ENCODE measurements at places on chromosomes 6 and 20.

- DNase-seq: no peak
Observed at GRCh38 chr6:20389066-20389465, 12.6 kb upstream of the E2F3 start.

DNA sequence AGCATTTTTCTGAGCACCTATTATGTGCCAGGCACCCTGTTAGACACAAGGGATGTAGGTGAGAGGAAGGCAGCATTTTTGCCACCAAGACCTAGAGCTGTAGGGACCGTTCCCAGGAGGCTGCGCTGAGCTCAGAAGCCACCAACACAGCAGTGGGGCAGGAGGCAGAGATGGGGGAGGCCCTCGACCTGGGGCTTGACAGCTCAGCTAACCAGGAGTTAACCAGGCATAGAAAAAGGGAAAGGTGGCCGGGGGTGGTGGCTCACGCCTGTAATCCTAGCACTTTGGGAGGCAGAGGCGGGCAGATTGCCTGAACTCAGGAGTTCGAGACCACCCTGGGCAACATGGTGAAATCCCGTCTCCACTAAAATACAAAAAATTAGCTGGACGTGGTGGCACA, 29.5 kb downstream of the KIF25 start:
- DNase-seq: no peak

GRCh38 chr20:36305602-36306551, at the start of gene DLGAP4:
Gene DLGAP4 (plus strand): TSS chr20:36306339. CDS start chr20:36431718, 125,379 bp downstream.
- no peak for DNase-seq

- no peak for DNase-seq
Observed at GRCh38 chr20:17644451-17644850, 37.6 kb downstream of the RRBP1 start.

GRCh38 chr6:34338377-34338776, 54.1 kb downstream of the NUDT3 start:
- DNase-seq: no peak

DNA sequence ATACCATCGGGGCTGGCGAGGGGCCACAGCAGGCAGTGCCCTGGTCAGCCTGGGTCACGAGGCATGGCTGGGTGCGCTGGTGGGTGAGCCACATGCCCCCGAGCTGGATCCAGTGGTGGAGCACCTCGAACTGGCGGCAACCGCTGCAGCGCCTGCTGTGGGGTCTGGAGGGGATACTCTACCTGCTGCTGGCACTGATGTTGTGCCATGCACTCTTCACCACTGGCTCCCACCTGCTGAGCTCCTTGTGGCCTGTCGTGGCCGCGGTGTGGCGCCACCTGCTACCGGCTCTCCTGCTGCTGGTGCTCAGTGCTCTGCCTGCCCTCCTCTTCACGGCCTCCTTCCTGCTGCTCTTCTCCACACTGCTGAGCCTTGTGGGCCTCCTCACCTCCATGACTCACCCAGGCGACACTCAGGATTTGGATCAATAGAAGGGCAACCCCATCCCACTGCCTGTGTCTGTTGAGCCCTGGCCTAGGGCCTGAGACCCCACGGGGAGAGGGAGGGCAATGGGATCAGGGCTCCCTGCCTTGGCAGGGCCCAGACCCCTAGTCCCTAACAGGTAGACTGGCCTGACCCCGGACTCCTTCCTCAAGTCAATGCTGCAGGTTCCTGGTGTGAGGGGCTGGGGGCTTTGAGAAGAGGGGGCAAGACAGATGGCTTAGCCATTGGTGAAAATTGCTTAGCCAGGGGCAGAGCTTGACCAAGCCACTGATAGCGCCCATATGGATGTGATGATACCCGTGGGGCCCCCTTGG, 598 bp downstream of the TMEM239 start:
- DNase-seq: no peak

DNA sequence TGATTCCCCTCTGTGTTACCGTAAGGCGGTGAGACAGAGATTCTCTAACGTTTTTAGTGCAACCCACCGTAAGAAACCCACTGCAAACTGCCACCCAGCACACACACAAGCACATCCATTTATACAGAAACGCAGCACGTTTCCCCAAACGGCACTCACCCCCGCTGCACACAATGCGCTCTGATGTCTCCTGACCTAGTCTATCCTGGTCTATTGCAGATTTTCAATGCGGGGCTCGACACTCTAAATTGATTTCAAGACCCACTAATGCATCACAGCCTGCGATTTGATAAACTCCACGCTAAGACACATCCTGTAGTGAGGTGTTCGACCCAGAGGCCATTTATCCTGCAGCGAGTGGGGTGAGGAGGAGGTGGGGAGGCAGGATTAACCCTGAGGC, 63.7 kb upstream of the SULF2 start:
- DNase-seq: no peak

GRCh38 chr20:63240004-63240403, 4.3 kb downstream of the BIRC7 start:
- no peak for DNase-seq

GRCh38 chr20:32050851-32051556, 1.0 kb upstream of the HCK start:
- DNase-seq: no peak

DNA sequence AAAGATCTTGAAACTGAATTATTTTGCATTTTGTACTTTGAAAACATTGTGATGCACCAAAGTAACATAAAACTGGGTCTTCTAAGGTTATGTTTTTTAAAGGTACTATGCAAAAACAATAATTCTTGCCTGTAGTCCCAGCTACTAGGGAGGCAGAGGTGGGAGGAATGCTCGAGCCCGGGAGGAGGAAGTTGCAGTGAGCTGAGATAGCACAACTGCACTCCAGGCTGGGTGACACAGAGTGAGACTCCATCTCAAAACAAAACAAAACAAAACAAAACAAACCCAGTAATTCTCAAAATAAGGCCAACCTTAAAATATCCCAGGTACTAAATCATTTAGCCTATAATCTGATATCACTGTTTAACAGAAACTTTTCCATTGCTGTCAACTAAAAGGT, 269.6 kb downstream of the KHDC1L start:
- no peak for DNase-seq

- DNase-seq: peak; percentile 24
Observed at GRCh38 chr6:14545496-14545895, 427.9 kb downstream of the CD83 start.

DNA sequence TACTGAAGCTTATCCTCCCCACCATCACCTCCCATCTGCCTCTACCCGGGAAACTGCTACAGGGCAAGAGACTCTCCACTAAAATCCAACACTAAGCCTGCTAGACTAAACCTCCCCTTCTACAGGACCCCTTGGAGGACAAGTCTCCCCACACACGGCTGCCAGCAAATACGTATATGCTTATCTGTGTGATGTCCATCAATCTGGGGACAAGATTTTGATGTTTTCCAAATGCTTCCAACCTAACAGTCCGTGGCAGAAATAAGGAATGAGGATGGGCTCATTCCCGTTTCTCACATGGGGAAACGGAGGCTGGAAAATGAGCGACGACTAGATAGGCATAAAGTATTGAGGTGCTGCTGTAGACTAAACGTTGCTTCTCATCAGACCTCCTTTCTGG, 1.8 kb downstream of the KCNK5 start:
- DNase-seq: no peak

DNA sequence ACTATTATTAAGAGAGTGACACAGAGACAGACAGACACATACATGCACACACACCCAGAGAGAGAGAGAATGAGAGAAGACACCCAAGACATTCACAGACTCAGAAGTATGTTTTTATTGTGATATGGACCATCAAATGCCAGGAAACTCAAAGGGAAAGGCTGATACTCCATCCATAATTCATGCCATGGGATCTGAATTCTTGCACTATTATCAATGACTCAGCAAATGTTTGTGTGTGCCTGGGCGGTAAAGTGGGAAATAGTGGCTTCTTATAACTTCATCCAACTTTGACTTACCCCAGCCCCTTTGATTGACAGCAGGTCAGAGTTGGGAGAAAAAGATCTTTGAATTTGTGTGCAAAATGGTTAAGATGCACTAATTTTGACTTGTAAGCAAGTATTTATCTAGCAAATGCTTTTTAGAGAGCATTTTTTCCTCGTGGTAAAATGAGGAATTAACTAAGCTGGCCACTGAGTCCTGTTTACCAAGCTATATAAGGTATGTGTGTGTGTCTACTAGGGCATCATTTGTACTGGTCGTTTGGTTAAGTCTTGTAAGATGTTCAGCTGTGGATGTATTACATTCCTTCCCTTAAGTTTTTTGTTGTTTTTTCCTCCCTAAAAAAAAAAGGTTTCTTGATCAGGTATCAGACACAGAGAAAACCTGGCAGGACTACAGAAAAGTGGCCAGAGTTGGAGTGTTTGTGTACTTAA, 3.0 kb upstream of the CCN2 start:
- DNase-seq: no peak

GRCh38 chr6:80720824-80721223, 614.4 kb downstream of the BCKDHB start:
- no peak for DNase-seq

DNA sequence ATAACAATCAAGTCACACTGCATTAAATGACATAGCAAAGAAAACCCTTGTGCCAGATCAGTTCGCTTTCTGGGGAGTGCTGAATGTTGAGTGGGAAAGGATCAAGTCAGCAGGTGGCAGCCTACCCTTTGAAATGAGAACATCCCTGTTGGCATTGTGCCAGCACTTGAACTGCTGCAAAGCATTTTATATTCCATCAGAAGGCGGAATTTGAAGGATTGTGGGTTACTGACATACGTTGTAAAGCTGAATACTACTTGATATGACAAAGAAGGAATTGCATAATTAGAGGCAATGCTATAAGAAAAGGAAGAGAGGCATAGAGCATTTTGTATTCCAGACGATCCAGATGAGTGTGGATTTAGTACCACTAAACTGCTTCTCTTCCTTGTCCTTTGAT, 26.5 kb downstream of the BCKDHB start:
- peak; percentile 47 for DNase-seq

DNA sequence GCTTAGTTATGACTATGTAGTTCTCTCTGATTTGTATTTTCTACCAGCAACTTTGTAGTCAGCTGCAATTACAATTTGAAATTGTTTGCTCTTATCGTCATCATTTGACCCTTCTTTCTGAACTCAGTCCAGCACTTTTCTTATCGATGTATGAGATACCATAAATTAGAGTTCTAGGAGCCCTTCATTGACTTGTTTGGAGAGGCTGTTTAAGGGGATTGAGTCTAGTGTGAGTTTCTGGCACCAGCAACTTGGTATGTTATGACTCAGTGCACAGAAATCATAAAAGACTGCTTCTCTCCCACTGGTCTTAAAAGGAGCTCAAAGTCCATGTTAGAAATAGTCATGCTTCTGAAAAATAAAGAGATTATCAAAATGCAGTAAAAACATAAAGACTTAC, 190.3 kb downstream of the TENT5A start:
- peak; percentile 75 for DNase-seq

- DNase-seq: no peak
Observed at GRCh38 chr6:12785921-12786320, 69.4 kb downstream of the PHACTR1 start.

DNA sequence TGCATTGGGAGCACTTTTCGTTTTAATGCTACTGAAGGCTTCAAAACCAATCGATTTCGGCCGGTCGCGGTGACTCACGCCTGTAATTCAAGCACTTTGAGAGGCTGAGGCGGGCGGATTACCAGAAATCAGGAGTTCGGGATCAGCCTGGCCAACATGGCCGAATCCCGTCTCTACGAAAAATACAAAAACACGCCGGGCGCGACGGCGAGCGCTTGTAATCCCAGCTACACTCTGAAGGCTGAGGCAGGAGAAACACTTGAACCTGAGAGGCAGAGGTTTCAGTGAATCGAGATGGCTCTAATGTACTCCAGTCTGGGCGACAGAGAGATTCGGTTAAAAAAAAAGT, 58.4 kb downstream of the TRIM38 start:
- DNase-seq: peak; percentile 65

- DNase-seq: no peak
Observed at GRCh38 chr6:1735239-1735803, 125.6 kb downstream of the FOXC1 start.

GRCh38 chr20:8726460-8726859, 342.4 kb upstream of the PLCB4 start:
- no peak for DNase-seq

GRCh38 chr6:109325400-109325801, 56.9 kb downstream of the CD164 start:
- no peak for DNase-seq

GRCh38 chr6:1705630-1706029, 95.9 kb downstream of the FOXC1 start:
- no peak for DNase-seq

DNA sequence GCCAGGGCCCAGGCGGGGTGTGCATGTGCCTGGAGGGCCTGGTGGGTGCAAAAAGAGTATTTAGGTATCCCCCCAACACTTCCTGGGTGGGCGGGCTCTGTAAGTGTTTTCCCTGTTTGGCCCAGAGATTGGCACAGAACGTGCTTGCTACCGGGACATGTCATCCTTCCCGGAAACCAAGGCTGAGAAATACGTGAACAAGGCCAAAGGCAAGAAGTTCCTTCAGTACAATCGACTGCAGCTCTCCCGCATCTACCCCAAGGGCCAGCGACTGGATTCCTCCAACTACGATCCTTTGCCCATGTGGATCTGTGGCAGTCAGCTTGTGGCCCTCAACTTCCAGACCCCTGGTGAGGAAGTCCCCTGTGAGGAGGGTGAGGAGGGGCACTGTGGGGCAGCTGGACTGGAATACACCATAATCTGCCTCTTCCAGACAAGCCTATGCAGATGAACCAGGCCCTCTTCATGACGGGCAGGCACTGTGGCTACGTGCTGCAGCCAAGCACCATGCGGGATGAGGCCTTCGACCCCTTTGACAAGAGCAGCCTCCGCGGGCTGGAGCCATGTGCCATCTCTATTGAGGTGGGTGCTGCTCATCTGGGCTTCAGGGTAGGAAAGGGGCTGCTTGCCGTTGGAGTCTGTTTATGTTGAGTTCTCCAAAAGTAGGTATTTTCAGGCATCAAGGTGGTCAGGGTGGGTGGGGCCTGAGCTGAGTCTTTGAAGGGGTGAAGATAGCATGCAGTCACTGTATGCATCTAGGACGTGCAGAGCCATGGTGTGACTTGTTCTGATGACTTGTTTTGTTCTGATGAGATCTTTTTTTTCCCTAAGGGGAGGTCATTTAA, 35.2 kb downstream of the PLCG1 start:
- DNase-seq: peak; percentile 39

- DNase-seq: peak; percentile 45
Observed at GRCh38 chr6:126076992-126077664, 90.8 kb downstream of the TRMT11 start.

GRCh38 chr20:6388671-6389197, 265.9 kb upstream of the FERMT1 start:
- DNase-seq: no peak

GRCh38 chr6:27263886-27264285, 16.4 kb downstream of the PRSS16 start:
- DNase-seq: no peak

DNA sequence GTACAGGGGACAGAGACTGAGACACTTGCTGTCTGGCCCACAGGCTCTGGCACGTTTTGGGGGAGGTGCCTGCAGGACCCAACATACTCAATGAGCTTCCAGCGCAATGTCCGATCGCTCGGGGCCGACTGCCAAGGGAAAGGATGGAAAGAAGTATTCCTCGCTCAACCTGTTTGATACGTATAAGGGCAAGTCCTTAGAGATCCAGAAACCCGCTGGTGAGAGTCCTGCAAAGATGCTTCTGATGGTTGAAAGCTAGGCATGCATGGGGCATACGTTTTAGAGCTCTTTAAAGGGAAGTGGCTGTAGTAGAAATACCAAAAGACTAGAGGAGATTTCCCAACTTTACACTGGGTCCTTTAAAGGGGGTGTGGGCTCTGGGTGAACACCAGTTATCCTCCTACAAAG, 2.2 kb downstream of the PRRC2A start:
- DNase-seq: no peak
